ENCODE measurements at places on chromosomes 3 and 15. TPM values are rescaled to one million over a fixed set of nuclear protein-coding genes. Genes with fewer than 3 reads are reported as not detected.

SAMMSON gene
- total RNA-seq: not detected

AP2M1 gene
- total RNA-seq: 210 TPM

SH3GL3 gene
- total RNA-seq: not detected

CAPN3 gene
- total RNA-seq: 10.1 TPM

MYO5A gene
- 28.5 TPM for total RNA-seq

DNA sequence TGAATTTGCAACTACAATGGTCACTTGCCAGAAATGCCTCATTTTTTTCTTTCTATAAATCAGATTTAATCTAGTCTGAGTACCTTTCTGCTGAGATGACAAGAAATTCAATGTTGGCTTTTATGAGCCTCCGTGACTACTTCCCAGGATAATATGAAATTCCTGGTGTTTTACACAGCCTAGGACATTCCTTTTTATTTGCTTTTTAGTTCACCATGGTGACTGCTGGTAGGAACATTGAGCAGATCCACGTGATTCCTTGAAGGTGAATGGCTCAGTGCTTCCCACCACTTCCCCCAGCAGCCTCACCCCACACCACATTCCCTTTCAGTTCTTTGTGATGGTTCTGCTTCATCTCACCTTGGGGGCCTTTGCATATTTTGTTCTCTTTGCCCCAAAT, 4.3 kb upstream of the NPTN start:
- H3K36me3 ChIP-seq: no peaks in the 10 kb centered on the region
- H3K4me1 ChIP-seq: peaks cover 14% of the 10 kb centered on the region
- no peak overlapping the region for H3K27ac ChIP-seq
- no peak for DNase-seq

DNA sequence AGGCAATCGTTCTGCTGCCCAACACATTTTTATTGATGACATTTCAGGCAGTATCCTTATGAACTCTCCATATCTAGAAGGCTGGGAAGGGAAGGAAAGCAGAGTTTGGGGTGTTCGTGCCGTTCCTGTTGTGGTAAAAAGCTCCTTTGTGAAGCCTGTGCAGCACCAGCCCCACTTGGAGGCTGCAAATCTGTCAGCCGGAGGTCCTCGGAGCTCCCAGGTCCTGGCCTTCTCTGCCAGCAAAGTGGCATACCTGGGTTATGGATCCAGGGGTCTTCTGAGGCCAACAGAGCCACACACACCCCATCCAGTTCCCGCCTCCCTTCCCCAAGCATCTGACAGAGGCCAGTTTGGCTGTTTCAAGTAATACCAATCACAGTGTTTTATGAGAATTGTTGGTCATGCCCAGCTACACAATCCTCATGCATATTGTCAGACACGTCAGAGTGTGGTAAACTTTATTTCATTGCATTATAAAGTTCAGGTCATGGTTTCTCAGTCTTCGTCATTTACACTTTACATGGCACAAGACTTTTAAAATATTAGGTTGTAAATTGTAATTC, 15.9 kb upstream of the USP3 start:
- peaks cover 38% of the 10 kb centered on the region for H3K4me1 ChIP-seq
- H3K27ac ChIP-seq: no peak overlapping the region
- DNase-seq: no peak
- H3K27me3 ChIP-seq: no peaks in the 10 kb centered on the region
- no peak overlapping the region for H3K4me3 ChIP-seq

DNA sequence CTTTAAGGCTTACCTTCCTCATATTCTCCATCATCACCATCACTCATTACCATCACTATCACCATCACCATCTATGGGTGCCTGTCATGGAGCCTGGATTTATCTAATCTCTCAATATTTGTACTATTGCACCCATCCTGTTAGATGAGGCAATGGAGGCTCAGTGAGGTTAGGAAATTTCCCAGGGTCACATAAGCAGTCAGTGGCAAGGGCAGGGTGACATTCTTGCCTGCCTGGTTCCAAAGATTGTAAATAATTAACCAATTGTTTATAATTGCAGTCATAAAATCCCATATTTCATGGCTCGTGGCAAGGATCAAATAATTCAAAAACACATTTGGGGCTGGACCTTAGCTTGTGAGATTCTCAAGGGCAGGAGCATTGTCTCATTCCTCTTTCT, 55.2 kb downstream of the MGLL start:
- H3K4me1 ChIP-seq: peaks cover 14% of the 10 kb centered on the region
- H3K27ac ChIP-seq: no peak overlapping the region
- no peaks in the 10 kb centered on the region for H3K36me3 ChIP-seq
- no peak overlapping the region for H3K4me3 ChIP-seq
- peaks cover 5% of the 10 kb centered on the region for H3K27me3 ChIP-seq

DNA sequence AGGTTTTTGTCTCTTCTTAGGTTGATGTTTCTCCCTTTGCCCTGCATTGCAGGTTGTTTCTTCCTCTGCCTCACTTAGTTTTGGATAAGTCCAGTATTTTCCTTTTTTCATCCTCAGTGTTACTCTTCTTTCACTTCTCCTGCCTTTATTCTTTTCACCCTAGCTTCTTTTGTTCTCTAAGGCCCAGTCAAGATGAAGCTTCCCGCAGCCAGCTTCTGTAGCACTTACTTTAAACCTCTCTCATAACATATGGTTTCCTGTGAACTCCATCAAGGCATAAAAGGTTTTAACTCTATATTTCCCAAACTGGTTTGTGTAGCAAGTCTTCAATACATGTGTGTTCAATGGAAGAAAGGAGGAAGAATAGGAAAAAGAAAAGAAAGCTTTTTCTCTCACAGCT, 54.1 kb downstream of the TP63 start:
- no peak for DNase-seq
- H3K36me3 ChIP-seq: no peaks in the 10 kb centered on the region
- H3K4me3 ChIP-seq: no peak overlapping the region
- no peaks in the 10 kb centered on the region for H3K4me1 ChIP-seq
- no peaks in the 10 kb centered on the region for H3K27me3 ChIP-seq
- H3K27ac ChIP-seq: no peak overlapping the region

DNA sequence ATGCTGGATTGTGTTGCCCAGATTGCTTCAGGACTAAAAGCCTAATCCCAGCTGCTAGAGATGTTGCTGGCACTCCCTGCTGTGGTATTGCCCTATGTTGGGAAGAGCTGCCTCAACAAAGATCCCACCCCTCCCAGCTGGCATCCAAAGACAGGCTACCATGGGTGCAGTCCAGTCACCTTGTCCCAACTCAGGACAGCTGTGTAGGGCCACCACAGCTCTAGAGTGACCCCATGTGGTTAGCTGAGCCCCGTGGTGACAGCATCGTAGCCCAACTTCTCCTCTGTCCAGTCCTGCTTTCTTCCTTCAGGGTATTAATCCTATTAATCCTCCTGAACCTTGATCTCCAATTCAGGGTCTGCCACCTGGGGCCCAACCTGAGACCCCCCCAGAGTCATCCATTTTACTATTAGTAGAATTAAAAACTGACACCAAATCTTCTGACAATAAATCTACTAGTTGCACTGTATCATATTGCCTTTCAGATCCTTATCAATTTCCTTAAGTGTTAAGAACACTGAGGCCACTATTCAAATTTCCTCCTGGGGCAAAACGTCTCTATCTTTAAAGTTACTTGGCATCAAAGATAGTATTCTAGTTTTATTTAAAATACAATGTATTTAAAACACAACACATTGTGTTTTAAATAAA, 83.5 kb downstream of the AQP9 start:
- DNase-seq: no peak
- H3K36me3 ChIP-seq: no peaks in the 10 kb centered on the region
- H3K27ac ChIP-seq: no peak overlapping the region
- no peaks in the 10 kb centered on the region for H3K4me1 ChIP-seq
- H3K27me3 ChIP-seq: peaks cover 16% of the 10 kb centered on the region

DNA sequence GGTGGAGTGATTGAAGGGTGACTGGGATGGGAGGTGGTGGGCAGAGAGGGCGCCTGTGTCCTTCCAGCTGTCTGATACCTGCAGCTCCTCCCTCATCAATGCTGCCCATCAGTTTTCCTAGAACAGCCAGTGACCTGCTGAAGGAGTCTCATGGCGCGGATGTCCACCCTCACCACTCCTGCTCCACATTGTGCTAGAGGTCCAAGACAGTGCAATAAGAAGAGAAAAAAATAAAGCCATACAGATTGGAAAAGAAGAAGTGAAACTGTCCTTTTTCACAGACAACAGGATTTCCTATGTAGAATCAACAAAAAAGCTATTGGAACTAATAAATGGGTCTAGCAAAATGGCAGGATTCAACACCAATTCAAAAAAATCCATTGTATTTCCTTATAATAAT, 7.4 kb downstream of the ZDHHC19 start:
- H3K27ac ChIP-seq: no peak overlapping the region
- no peaks in the 10 kb centered on the region for H3K36me3 ChIP-seq
- H3K4me3 ChIP-seq: no peak overlapping the region
- DNase-seq: no peak
- H3K27me3 ChIP-seq: peaks cover 28% of the 10 kb centered on the region
- peaks cover 10% of the 10 kb centered on the region for H3K4me1 ChIP-seq
